ENCODE measurements at places on chromosomes 13 and 19. TPM values are rescaled to one million over a fixed set of nuclear protein-coding genes. Genes with fewer than 3 reads are reported as not detected.
A peak's percentile ranks its signal among the peaks of the same experiment; 100 is the strongest.

PEX11G gene
- total RNA-seq = 3.8 TPM

TPTE2 gene
- total RNA-seq = 0.29 TPM

TEX29 gene
- total RNA-seq = not detected

HRC gene
- 0.83 TPM for total RNA-seq

DNA sequence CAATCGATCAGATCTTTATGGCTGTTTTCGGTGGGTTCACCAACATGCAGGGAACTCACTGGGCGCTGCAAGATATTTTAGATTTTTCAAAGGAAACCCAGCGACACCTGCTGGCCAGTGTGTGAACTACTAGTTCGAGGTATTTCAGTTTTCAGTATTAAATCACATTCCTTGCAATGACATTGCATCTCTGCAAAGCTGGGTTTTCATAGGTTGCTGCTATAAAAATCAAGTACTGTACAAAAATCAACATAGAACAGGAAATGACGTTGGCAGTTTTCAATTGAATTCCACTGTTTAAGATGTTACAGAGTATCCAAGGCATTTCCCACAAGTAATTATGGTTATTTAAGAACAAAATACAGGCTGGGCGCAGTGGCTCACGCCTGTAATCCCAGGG, 17.6 kb downstream of the LIG1 start:
- DNase-seq = no peak

DNA sequence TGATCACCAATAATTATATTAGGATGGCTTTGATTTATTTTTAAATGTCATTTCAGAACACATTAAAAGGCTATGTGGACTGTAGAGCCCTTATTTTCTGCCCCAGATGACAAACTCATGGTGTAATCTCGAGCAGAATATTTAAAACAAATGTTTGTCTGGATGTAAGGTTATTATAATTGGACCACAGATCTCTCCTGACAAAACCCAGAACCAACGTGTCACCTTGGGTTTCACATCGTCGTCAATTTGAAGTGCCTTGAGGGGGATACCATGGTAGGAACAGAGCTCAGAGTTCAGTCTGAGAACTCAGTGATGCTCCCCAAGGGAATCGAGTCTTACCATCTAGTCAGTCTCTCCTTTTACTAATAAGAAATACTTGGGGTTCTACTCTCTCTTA, 2.8 kb downstream of the SACS start:
- DNase-seq = peak; percentile 17

DNA sequence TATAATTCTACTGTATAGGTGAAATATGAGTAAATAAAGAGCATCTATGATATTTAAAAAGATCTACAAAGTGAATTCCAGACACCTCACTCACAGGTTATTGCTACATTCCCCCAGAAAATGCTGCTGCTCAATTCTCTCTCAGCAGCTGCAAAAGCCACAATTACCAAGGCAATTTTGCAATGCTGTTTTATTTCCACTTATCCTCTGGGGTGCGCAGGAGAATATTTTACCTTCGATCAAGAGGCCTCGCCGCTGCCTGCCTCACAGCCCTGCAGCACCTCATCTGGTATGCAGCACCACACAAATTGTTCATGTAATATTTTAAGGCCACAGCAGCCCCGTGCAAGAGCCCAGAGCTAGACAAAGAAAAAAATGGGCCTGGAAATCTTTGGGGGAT, 333.2 kb downstream of the DNAJC15 start:
- no peak for DNase-seq

DNA sequence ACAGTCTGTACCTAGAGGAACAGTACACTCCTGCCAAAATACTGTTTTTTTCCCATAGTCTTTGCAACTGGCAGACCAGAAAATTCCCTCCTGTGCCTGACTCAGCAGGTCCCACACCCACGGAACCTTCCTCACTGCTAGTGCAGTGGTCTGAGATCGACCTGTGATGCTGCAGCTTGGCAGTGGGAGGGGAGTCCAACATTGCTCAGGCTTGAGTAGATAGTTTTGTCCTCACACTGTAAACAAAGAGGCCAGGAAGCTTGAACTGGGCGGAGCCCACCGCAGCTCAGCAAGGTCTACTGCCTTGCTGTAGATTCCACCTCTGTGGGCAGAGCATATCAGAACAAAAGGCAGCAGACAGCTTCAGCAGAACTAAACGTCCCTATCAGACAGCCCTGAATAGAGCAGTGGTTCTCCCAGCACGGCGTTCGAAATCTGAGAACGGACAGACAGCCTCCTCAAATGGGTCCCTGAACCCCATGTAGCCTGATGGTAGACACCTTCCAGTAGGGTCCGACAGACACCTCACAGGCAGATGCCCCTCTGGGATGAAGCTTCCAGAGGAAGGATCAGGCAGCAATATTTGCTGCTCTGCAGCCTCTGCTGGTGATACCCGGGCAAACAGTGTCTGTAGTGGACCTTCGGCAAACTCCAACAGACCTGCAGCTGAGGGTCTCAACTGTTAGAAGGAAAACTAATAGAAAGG, 92.7 kb downstream of the SUCLA2 start:
- DNase-seq = no peak

- no peak for DNase-seq
Observed at GRCh38 chr19:10618846-10619245, 6.5 kb upstream of the SLC44A2 start.

- no peak for DNase-seq
Observed at GRCh38 chr13:59531571-59532091, 632.1 kb downstream of the DIAPH3 start.

DNA sequence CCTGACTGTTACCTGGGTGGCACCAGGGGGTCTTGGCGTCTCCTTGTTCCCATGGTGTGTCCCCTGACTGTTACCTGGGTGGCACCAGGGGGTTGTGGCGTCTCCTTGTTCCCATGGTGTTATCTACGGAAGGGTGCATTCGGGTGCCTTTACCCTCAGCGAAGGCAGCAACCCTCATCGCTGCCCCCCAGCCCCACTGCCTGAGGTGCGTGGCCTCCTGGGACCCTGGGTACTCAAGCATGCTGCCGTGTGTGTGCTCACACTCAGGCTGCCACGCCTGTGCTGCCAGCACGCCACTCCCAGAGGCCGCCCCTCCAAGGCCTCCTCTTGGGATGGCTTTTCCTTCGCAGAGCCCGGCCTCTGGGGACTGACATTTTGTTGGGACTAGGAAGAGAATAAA, 25.1 kb downstream of the TFDP1 start:
- no peak for DNase-seq

All from esophagus muscularis mucosa (tissue), 4 donors.